Esophagus squamous epithelium (tissue), 5 donors: ENCODE measurements at places on chromosomes 3 and 15.

GRCh38 chr3:56799251-56799882, 2.4 kb downstream of the ARHGEF3 start:
- no peak for DNase-seq

GRCh38 chr3:139585820-139586219, 46.3 kb upstream of the RBP1 start:
- no peak for DNase-seq

DNA sequence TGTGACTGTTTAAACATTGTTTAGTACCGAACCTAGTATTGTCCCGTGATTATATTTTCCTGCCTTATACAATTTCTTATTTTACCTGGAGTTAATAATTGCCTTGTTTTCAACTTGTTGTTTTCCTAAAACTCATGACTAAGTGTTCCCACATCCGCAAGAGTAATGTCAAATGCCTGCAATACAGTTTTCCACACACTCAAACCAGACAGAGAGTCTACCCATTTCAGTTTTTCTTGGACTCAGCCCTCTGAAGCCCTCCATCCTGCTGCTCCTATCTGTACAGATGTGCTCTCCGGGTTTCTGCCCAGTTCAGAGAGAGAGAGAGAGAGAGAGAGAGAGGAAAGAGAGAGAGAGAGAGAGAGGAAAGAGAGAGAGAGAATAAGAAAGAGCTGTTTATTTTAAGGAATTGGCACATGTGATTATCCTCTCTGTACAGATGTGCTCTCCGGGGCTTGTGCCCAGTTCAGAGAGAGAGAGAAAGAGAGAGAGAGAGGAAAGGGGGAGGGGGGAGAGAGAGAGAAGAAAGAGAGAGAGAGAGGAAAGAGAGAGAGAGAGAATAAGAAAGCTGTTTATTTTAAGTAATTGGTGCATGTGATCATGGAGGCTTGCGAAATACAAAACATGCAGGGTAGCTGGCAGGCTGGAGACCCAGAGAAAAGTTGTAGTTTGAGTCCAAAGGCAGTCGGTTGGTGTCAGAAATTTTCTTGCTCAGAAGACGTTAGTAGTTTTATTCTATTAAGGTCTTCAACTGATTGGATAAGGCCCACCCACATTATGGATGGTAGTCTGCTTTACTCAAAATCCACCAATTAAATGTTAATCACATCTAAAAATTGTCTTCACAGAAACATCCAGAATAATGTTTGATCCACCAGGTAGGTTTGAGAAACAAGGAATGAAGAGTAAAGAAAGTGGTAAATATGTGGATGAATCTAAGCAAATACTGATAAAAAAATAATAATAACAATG, 104.1 kb upstream of the GOLGA8J start:
- no peak for DNase-seq

DNA sequence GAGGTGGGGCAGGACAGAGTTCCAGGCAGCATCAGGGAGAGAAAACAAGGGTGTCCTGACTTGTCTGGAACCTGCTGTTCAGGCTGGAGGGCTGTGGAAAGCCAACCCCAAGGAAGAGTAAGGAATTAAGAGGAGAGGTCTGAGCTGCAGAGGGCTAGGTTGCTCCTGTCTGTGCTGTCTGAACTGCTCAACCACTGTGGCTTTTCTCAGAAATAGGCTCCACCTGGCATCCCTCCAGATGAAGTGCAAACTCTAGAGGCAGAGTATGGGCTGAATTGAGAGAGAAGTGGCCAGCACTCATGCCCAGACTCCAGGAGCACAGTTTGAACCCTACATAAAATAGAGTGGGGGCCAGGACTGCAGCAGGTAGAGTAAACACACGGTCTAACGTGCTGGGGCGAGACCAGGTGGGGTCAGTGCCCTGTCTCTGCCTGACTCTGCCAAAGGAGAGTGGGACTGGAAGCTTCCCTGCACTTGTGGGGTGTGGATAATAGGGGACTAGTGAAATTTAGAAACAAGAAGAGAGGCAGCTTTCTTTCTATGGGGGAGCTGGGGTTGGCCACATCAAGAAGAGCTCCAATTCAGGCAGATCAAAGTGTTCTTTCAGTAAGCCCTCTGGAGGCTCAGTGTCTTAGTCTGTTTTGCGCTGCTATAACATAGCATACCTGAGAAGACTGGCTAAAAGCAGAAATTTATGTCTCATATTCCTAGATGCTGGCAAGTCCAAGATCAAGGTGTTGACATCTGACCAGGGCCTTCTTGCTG, 28.0 kb upstream of the MNS1 start:
- DNase-seq, result no peak

DNA sequence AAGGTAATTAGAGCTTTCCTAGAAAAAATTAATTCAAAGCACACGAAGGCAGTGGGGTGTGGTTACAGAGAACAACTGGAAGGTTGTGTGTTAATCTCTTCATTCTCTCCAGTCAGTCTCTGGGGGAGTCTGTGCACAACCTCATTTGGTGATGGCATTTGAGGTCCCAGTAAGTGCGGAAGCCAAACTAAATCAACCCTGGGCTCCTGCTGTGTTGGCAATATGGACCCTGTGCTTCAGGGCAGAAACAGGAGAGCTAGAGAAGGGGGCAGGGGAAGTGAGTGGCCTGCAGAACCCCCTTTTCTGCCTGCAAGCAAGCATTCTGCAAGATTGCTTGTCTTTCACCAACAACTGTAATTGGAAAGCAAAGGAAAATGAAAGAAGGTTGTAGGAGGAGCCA, 195.9 kb upstream of the ST8SIA2 start:
- no peak for DNase-seq

GRCh38 chr3:184230081-184230602, 757 bp downstream of the VWA5B2 start:
- no peak for DNase-seq

DNA sequence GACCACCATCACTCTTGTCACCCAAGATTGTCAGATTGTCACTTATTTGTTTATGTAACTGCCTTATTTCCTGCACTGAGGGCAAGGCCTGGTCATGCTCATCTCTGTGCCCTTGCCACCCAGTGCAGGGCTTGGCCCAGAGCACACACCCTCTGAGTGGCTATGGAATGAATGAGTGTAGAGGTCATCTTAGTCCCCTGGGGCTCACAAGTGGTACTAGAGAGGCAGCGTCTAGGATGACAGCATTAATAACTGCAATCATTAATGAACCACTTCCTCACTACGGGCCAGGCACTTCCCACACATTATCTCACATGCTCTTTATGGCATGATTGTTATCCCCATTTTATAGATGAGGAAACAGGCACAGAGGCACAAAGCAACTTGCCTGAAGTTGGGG, 117.0 kb downstream of the SMAD6 start:
- DNase-seq, result no peak

DNA sequence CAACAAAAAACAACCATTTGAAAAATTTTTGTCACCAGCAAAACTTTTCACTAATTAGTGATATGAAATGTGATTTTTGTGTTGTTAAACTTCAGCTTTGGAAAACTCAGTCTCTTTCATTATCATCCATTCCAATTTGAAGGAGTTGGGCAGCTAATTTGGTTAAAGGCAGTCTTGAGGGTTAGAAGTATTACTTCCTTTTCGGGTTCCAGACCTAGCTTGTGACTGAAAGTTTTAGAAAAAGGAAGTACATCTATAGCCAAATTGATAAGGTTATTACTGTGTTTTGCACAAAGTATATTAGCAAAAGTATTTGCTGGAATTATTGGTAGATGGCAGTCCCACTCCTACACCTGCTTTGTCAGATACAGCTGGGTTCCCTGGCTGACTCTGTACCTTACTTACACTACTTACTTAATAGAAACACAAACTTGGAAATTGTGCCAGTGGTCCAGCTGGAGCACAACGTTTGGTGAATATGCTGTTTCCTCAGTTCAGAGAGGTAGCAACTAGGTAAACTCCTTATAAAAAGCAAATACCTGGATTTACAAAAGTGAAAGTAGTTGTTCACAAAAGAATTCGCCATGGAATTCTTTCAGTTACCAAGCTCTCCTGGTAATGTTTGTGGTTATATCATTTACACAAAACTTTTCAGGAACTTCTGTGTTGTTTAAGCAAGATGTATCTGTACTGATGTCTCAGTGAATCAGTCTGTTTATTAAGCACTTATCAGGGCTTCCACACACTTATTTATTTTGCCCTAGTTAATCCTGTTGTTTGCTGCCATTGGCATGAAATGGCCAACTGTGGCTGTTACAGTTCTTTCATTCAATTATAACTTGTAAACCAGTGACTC, 31.6 kb downstream of the TIPARP start:
- DNase-seq, result no peak

DNA sequence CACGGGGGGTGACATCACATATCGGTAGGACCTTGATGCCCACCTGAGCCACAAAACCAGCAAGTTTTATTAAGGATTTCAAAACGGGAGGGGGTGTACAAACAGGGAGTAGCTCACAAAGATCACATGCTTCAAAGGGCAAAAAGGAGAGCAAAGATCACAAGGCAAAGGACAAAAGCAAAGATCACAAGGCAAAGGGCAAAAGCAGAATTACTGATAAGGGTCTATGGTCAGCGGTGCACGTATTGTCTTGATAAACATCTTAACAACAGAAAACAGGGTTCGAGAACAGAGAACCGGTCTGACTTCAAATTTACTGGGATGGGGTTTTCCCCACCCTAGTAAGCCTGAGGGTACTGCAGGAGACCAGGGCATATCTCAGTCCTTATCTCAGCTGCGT, 143.5 kb upstream of the LPP start:
- DNase-seq, result no peak

DNA sequence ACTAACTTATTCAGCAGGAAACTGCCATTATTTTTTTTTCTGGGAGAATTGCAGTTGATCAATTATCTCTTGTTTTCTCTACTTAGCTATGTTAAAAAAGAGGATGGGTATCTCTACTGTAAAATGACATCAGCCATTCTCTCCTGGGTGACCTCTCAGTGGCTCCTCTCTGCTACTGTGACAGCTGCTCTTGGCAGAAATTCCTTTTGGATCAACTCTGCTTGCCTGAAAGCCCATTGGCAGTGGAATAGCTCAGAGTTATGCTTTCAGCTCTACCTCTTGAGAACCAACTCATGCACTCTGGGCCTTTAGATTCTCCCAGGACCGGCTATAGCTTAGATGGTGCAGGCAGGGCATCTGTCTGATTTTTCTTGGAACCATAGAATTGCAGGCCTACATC, 99.9 kb upstream of the GAP43 start:
- no peak for DNase-seq

- no peak for DNase-seq
These were observed 130.5 kb downstream of the FOXB1 start for GRCh38 chr15:60134609-60135008.

DNA sequence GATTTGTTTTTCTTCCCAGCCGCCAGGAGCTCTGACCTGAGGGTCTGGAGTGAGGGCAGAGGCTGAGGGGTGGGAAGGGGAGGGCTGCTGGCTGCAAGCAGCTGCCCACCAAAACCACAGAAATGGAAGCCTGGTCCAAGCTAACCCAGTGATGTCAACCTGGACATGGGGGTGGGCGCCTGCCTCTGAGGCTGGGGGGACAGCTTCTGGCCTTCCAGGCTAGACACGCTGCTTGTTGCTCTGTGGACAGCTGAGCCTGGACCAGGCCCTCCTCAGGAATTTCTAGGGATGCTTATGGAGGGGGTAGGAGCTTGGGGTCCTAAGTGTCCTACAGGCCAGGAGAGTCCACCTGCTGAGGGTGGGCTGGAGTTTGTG, 21.4 kb downstream of the PSTPIP1 start:
- no peak for DNase-seq

- no peak for DNase-seq
These were observed 114.3 kb upstream of the MEF2A start for GRCh38 chr15:99451484-99451883.

- DNase-seq, result no peak
These were observed 97.8 kb downstream of the GTPBP8 start for GRCh38 chr3:113088616-113089015.

DNA sequence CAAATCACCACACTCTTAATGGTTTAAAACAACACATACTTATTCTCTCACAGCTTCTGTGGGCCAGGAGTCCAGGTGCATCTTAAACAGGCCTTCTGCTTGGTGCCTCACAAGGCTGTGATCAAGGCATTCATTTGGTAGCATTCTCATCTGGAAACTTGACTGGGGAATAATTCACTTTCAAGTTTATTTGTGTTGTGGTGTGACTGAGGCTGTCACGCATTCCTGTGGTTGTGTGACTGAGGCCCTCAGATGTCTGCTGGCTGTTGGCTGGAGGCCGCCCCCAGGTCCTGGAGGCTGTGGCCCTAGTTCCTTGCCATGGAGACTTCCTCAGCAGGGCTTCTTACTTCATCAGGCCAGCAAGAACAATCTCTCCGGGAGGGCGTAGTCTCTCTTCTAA, 16.9 kb upstream of the FAM3D start:
- no peak for DNase-seq

DNA sequence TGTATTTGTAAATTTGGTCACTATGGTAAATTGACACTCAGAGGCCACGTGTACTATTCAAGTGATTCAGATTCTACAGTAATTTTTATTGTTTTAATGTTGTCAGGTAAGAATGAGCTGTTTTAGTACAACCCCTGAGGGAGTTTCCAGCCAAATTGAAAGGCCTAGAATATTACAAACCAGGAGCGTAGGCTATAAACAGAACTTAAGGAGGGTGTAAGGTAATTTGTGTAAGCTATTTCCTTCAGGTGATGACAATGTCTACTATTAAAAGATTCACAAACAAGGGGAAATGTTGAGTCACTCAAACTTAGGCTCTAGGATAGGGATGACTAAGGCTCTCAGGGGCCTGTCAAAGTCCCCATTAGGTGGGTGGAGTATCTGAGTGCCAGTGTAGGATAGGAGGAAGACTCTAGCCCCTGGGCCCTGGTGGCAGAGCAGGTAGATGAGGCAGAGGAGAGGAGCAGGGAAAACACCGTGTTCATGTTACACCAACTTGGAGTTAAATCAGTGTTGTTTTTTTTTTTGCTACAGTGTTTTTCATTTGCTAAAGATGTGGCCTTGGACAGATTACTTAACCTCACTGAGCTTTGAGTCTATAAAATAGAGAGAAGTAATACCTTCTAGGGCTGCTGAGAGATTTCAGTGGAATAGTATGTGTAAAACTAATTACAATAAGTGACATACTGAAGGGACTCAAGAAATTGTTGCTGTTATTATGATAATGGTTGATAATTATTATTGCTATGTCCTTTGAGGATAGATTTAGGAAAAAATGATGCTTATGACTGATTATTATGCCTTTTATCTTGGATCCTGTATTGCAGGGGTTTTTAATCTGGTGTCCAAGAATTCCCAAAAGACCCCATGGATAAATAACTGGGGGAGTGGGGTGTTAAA, 10.3 kb downstream of the TM4SF1 start:
- no peak for DNase-seq

- no peak for DNase-seq
These were observed 77.2 kb upstream of the ARPP21 start for GRCh38 chr3:35562141-35562540.

GRCh38 chr3:152083135-152083534, 185.6 kb upstream of the MBNL1 start:
- DNase-seq, result no peak
